NCI-H345 (cell line): ENCODE measurements at places on chromosomes 1 and 21.

GRCh38 chr1:202905331-202905730, 16.4 kb upstream of the RABIF start:
- DNase-seq, result no peak

- no peak for DNase-seq
These were observed 23.8 kb upstream of the ECE1 start for GRCh38 chr1:21313886-21314721.

DNA sequence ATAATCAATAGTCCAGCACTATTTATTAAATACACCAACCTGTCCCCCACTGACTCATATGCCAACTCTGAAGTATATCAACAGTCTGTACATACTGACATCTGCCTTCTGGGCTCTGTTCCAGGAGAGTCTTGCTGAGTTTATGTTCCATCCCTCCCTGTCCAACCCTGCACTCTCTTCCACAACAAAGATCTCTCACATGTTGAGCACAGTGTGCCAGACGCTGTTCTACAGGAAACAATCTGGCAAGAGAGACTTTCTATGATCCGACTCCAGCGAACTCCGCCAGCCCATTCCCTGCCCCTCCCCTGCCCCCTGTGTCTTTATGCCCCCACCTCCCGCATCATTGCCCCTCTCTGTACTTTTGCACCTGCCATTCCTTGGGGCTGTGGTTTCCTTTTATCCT, 3.4 kb downstream of the LACTBL1 start:
- DNase-seq, result peak; percentile 96

- DNase-seq, result peak; percentile 10
These were observed 465.5 kb downstream of the MATN1 start for GRCh38 chr1:30257742-30258380.

- peak; percentile 85 for DNase-seq
These were observed 63.4 kb downstream of the KCNAB2 start for GRCh38 chr1:6108937-6109614.

DNA sequence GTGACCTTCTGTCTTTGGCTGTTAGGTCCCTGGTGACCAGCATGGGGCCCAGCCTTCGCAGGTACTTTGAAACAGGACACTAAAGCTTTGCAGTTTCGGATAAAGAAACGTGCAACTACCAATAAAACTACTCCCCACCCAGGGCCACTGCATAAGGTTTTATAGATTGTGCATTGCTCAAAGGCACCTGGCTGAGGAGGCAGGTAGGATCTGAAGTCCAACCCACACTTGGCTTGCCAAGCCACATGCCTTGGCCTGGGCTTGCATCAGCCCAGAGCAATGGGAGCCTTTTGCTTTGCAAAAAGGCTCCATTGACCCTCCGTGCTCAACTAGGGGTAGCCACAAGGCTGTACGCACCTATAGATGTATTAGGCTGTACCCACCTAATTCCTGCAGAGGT, 84.4 kb upstream of the SYT6 start:
- DNase-seq, result no peak

- no peak for DNase-seq
These were observed 59.8 kb upstream of the BACH1 start for GRCh38 chr21:29238967-29239290.

GRCh38 chr1:32111040-32111623, 3.3 kb downstream of the KPNA6 start:
- DNase-seq, result no peak

DNA sequence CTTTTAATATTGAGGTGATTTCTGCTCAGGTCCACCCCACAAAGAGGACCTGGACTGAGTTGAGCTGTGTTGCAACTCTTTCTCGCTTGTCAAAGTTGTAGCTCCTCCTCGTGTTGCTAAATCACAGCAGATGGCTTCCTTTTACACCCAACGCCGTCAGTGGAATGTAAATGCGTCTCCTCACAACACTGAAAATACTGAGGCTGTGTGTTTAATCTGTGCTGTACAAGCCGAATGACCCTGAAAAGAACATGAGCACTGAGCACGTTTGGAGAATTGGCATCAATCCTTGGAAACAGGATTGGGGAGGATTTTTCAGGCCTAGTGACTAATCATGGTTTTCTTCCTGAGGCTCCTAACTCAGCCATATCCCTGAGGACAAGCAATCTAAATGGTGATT, 196.0 kb downstream of the CRB1 start:
- DNase-seq, result peak; percentile 15

DNA sequence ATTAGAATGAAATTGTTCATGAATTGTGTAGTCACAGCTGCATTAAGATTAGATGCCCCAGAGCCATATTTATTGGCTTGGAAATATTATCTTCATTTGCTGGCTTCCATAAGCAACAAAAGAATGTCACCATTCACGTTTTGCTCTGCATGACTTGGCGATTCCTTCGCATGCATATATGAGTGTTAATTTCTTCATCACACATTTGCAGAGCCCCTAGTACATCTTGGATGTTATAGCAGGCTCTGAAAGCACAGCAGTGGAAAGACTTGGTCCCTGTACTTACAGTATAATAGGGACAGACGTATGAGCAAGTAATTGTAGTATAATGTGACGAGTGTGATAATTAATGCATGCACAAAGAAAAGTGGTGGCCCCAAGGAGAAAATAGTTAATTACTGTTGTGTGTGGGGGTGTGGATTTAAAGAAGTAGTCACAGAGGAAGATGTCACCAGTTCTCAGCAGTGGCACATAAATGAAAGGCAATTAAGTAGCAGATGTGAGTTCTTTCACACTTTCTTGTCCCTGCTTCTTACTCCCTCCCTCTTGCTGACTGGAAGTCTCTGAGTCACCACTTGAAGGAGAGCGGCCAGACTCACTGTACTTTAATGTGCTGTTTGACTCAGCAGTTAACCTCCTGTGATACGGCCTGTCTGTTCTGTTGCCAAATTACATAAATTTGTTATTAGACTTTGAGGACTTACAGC, 21.0 kb downstream of the S100A10 start:
- DNase-seq, result no peak

DNA sequence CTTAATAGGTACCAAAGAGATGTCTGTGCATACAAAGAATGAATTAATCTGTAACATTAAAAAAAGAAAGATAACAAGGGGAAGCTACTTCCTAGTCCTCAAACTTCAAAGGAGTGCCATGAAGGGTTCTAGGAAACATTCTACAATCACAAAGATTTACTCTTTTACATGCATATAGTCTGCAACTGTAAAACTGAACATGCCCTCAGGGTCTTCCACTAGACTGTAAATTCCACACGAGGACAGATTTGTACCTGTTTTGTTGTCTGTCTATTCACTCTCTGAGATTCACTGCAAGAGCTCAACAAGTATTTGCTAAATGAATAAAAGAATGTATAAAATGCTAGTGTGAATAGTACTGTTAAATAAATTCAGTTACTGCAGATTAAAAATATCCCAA, 4.4 kb downstream of the JAK1 start:
- no peak for DNase-seq

- peak; percentile 39 for DNase-seq
These were observed 109.8 kb downstream of the ETS2 start for GRCh38 chr21:38915546-38915945.

GRCh38 chr1:35201631-35202030, 8.7 kb upstream of the SFPQ start:
- no peak for DNase-seq

DNA sequence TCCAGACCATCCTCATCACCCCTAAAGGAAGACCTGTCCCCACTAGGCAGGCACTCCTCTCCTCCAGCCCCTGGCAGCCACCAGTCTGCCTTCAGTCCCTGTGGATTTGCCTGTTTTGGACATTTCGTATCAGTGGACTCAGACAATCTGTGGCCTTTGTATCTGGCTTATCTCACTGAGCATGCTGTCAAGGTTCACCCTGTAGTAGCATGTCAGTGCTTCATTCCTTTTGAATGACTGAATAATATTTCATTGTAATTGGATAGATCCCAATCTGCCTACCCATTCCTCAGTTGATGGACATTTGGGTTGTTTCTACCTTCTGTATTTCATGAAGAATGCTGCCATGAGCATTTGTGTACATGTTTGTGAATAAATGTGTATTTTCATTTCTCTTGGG, 32.9 kb upstream of the RNF187 start:
- DNase-seq, result no peak

DNA sequence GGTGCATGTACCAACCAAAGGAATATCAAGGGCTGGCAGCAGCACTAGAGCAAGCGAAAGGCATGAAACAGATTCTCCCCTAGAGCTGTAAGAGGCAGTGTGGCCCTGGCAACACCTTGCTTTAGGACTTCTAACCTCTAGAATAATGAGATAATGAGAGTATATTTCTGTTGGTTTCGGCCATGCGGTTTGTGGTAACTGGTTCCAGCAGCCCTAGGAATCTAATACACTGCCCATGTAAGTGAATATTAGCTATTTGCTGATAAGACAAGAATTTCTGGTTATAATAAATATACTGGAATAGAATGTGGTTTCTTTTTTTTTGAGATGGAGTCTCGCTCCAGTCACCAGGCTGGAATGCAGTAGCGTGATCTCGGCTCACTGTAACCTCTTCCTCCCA, 199.4 kb downstream of the GABPA start:
- DNase-seq, result no peak

DNA sequence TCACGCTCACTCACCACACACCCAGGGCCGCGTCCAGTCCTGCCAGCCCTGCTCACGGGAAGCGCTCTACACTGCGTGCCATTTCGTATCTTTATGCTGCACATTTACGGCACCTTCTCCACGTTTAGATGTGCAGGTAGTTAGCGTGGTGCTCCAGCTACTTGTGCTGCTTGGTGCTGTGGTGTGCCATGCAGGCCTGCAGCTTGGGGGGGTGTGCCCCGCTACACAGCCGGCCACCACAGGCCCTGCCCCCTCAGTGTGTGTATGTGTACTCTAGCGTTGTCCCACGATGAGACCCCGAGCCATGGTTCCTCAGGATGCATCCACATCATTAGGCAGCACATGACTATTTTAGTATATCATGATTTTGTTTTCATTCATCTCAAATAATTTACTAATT, 38.3 kb downstream of the SNAP47 start:
- no peak for DNase-seq

- no peak for DNase-seq
These were observed 107.2 kb downstream of the GLIS1 start for GRCh38 chr1:53631622-53632310.

DNA sequence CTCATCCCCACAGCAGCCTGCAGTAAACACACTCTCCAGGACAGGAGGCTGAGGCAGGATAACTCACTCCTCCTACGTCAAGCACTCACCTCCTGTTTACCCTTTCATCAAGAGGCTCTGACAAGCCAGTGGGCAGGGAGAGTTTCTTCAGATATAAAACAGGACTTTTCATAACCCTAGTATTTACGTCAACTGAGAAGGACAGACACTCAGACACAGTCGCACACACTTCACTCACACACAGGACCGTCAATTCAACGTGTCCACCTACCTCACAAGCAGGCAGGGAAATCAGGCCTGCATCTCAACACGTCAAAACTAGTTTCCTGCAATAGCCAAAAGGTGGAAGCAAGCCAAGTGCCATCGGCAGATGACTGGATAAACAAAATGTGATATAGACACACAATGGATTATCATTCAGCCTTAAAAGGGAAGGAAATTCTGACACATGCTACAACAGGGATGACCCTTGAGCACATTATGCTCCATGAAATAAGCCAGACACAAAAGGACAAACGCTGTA, 48.6 kb downstream of the ITPKB start:
- peak; percentile 91 for DNase-seq

- DNase-seq, result no peak
These were observed 50.5 kb downstream of the C1orf21 start for GRCh38 chr1:184437291-184437690.

GRCh38 chr1:22126531-22126930, 16.4 kb downstream of the WNT4 start:
- DNase-seq, result no peak

DNA sequence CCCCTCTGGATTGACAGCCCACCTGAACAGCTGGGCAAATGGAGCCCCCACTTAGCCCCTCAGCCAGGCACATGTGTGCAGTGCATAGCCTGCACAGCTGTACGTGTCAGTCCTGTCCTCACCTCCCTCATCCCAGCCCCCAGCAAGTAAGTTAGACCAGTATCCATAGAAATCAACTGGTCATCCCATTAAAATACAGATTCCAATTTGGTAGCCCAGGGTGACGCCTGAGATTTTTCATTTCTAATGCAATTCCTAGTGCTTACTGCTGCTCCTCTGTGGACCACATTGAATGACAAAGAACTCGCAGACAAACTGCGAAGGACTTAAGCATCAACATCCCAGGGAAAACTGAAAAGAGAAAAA, 99.0 kb upstream of the GJB5 start:
- DNase-seq, result no peak

- no peak for DNase-seq
These were observed 26.1 kb downstream of the TOR3A start for GRCh38 chr1:179107706-179108629.

DNA sequence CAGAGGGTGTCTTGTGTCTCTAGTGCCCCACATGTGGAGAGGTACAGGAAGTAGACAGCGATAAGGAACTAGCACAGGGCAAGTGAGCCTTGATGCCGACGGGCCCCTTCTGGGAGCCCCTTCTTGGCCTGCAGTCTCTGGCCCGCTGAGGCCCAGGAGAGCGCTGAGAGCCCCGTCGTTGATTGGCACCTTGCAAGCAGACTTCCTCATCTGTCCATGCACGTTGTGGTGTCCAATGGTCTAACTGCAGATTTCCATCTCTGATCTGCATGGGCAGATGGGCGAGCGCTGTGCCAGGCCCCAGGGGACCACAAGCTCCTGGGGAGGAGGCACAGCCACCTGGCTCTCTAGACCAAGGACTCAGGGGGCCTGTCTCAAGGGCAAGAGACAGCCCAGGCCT, 32.4 kb downstream of the PLEKHA6 start:
- no peak for DNase-seq

DNA sequence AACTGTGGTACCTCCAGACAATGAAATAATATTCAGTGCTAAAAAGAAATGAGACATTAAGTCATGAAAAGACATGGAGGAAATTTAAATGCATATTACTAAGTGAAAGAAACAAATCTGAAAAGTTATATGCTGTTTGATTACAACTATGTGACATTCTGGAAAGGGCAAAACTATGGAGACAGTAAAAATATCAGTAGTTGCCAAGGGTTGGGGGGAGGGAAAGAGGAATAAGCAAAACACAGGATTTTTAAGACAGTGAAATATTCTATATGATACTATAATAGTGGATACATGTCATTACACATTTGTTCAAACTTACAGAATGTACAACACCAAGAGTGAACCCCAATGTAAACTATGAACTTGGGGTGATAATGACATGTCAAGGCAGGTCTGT, 38.2 kb upstream of the PKN2 start:
- DNase-seq, result no peak
